Stimulated activated CD8-positive, alpha-beta memory T cell treated with anti-CD3 and anti-CD28 coated beads, Interleukin-15, amount 100 ng/mL, for 4 hours (primary cell): ENCODE measurements at places on chromosomes 3 and 15.

DNA sequence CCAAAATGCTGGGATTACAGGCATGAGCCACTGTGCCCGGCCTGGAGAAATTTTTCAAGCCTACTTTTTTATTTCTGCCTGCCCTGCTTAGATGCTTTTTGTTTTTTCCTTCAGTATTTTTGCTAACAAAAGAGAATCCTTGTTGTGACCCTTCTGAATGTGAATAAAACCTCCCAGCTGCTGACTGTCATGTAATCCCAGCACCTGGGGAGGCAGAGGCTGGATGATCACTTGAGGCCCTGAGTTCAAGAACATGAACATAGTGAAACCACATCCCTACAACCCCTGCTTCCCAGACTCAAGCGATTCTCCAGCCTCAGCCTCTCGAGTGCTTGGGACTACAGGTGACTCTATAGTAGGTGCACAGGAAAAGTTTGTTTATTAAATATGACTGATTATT lies 84.9 kb downstream of the SOX2 start:
- DNase-seq = no peak

DNA sequence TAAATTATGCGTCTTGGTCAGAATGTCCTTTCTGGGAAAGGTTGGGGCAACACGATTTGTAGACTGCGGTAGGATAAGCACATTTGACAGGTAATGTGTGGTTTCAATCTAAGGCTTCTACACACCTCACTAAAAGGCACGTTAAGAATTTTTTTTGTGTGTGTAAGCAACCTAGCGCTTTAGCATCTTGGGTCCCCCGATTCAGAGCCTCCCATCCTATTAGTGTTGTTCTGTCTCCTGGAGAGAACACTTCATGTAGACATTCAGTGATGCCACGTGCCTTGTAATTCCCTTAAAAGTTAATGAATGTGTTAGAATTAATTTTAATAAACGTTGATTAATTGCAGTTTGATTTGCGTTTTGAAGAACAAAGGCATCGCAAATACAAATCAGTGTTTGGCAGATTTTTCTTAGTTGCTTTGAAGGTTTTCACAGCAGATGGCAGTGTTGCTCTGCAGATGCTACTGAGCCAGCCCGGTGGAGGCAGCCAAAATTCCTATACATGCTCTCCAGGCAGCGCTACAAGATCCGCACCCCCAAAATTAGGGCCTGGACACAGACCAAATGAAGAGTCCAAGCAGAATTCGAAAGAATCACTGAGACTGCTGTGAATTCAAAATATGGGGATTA lies 63.5 kb downstream of the OTOL1 start:
- DNase-seq = no peak

DNA sequence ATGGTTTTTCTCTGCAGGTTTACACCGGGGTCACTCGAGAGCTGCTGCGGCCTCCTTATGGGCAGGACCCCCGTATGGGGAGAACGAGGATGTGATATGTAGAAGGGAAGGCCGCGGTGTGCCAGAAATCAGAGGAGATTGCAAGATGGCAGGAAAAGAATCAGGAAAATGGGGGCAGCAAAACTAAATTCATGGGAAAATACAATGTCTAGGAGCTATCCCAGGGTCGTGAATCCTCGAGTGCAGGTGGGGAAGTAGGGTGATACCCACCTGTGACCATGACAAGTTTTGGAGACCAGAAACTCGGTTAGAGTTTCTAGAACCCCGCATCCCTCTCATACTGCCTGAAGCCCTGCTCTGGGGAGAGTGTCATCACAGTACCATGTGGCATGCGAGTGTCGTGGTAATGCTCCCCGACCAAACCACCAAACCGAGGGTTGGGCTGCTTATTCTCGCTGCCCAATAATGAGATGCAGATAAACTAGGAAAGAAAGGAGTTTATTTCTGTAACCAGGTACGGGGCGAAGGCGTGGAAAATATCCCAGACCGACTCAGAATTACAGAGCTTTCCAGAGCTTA lies 781 bp downstream of the TRNT1 start:
- peak; percentile 27 for DNase-seq

GRCh38 chr3:150404023-150404422 lies 4.1 kb upstream of the TSC22D2 start:
- DNase-seq = no peak

DNA sequence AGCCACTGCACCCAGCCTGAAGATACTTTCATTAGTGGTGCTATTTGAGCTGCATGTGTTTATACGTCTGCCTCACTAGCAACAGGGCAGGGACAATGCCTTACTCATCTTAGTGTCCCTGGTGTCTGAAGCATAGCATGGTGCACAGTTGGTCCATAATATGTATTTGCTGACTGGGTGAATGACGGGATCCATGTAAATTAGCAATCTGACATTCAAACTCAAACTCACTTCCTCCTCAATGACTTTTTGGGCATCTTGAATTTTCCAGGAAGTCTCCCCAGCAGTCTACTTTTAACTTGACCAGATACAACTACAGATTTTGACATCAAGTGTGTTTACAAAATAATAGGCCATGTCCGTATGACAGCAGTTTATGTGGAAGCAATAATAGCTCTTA lies 3.0 kb upstream of the LDHAL6B start:
- DNase-seq = no peak

- no peak for DNase-seq
Observed at GRCh38 chr3:171327441-171328174, 132.6 kb downstream of the TNIK start.

- DNase-seq = peak; percentile 37
Observed at GRCh38 chr3:157160658-157161424, 894 bp upstream of the CCNL1 start.
